ENCODE measurements at places on chromosomes 3 and 15. TPM values are rescaled to one million over a fixed set of nuclear protein-coding genes. Genes with fewer than 3 reads are reported as not detected.
A peak's percentile ranks its signal among the peaks of the same experiment; 100 is the strongest.

AAGAB gene
- polyA plus RNA-seq = 44.1 TPM

ZBTB38 gene
- polyA plus RNA-seq = 112 TPM

IL17RB gene
- 0.79 TPM for polyA plus RNA-seq

SLCO2A1 gene
- 4.8 TPM for polyA plus RNA-seq

PLSCR5 gene
- polyA plus RNA-seq = not detected

SMAD6 gene
- 3.6 TPM for polyA plus RNA-seq

PFKFB4 gene
- polyA plus RNA-seq = 12.1 TPM

AHSG gene
- polyA plus RNA-seq = not detected

CGNL1 gene
- 0.04 TPM for polyA plus RNA-seq

INO80 gene
- polyA plus RNA-seq = 5.3 TPM

SOX14 gene
- not detected for polyA plus RNA-seq

CAND2 gene
- polyA plus RNA-seq = 0.16 TPM

PLCH1 gene
- not detected for polyA plus RNA-seq

TMEM158 gene
- 4.5 TPM for polyA plus RNA-seq

DNA sequence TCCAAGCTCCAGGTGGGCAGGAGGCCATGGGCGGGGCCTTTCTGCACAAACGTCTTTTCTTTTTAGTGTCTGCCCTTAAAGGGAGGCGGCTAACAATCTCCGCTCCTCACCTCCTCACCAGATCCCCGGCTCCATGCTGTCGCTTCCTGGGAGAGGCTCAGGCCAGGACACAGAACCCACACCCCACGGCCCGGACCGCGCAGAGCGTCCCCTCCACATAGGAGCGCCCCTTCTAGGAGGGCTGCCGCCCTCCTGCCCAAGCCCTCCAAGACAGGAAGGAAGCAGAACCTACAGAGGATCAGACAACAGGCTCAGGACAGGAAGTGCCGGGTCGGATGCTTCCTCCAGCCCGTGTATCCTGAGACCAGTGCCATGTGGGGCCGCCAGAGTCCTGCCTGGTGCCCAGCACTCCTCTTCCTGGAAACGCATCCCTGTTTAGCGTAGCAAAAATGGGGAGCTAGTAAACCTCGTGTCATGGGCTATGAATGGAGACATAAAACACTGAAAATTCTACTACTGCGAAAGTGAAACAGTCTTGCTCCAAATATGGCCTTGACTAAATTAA is 83.2 kb upstream of the ATP10A start:
- DNase-seq = no peak

GRCh38 chr3:152245498-152246170 is 23.1 kb upstream of the MBNL1 start:
- DNase-seq = no peak

GRCh38 chr3:192892981-192893700 is 24.5 kb downstream of the MB21D2 start:
- DNase-seq = peak; percentile 88

- DNase-seq = peak; percentile 49
Measured at GRCh38 chr3:20857636-20858035, 671.6 kb upstream of the SGO1 start.

- DNase-seq = peak; percentile 68
Measured at GRCh38 chr3:173733029-173733652, 335.6 kb downstream of the NLGN1 start.

GRCh38 chr15:75347222-75348033 is 589 bp downstream of the NEIL1 start:
- peak; percentile 60 for DNase-seq

DNA sequence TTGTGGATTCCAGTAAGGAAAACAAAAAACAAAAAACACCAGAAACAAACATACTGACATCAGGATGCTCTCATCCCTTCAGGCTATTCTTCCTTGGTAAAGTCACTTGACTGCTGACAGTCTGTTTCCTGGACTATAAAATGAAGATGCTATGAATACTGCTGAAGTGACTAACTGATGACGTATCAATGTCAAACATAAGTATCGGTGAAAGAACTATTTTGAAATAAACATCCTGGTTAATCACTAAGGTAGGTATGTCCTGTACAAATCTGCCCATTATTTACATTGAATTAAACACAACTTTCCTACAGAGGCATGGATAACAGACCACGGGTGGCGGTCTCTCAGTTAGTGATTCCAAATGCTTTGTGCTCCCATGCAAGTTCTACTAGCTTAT is 45.9 kb downstream of the CHAC1 start:
- peak; percentile 87 for DNase-seq

DNA sequence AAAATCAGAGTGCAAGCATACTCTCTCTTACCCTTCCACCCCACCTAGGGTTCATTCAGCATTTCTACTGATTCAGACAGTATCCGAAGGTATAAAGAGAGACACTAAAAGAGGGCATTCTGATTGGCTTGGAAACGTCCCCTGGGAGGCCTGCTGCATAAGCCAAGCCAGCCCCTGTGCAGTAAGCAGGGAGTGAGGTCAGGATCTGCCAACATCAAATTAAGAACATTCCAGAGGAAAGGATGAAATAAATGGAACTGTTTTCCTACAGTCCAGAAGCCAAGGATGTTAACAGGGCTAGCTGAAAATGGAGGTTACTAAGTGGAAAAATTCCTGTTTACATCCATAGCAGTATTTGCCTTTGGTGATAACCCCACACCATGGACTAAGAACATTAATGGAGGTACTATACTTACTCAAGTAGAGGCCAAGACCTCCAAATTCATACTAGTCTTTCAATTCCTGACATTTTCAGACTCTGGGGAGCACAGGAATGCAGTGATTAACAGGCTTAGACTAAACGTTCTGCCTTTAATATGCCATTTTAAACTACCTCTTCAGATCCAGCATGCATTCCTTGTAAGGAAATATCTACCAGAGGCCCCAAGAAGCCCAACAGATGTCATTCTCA is 34.5 kb downstream of the NPTN start:
- peak; percentile 50 for DNase-seq

GRCh38 chr3:120100711-120101110 is 6.5 kb upstream of the GSK3B start:
- peak; percentile 40 for DNase-seq

DNA sequence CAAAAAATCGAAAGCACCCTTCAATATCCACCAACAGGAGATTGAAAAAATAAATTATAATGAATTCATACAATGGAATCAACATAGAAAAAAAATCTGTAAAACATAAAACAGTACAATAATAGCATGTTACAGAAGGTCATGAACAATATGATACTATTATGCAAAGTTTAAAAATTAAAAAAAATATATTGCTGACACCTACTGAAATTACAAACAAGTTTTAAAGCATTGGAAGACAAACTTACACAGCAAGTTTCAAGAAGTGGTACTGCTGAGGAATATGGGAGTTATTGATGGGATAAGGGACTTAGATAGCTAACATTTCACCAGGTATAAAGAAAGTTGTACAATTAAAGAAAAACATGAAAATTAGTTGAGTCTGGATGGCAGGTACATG is 89.4 kb downstream of the EFL1 start:
- DNase-seq = no peak

GRCh38 chr3:10721101-10721500 is 94.9 kb upstream of the SLC6A11 start:
- DNase-seq = no peak

- peak; percentile 39 for DNase-seq
Measured at GRCh38 chr3:4898454-4899313, 80.6 kb upstream of the BHLHE40 start.

- DNase-seq = peak; percentile 10
Measured at GRCh38 chr3:57818772-57819171, 62.7 kb downstream of the SLMAP start.

- no peak for DNase-seq
Measured at GRCh38 chr3:36546226-36546625, 165.9 kb downstream of the STAC start.

- DNase-seq = peak; percentile 22
Measured at GRCh38 chr3:30256474-30256873, 349.9 kb upstream of the TGFBR2 start.

GRCh38 chr3:122123850-122124249 is 59.6 kb upstream of the CASR start:
- DNase-seq = no peak

GRCh38 chr15:87135109-87135508 is 1055.4 kb downstream of the AGBL1 start:
- no peak for DNase-seq

- peak; percentile 97 for DNase-seq
Measured at GRCh38 chr3:39177708-39178332, 14.6 kb downstream of the XIRP1 start.

GRCh38 chr3:44482721-44483120 is 5.3 kb upstream of the ZNF445 start:
- DNase-seq = no peak

DNA sequence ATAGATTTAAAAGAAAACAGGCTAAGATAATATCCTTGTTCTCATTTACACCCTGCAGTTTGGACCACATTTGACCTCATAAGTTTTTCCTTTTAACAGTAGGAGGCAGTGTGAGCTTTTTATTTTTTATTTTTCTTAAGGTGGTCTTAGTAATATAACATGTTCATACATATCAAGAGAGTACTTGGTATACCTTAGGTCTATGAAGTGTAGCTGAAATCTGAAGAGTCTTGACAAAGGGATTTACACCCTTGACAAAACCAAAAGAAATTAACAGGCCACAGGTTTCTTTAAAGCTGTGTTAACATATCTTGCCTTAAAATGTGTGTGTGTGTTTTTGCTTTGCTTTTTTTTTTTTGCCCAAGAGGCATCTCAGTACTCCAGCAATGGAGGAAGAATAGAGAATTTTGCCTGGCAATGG is 3.2 kb downstream of the RAP2B start:
- DNase-seq = peak; percentile 46

DNA sequence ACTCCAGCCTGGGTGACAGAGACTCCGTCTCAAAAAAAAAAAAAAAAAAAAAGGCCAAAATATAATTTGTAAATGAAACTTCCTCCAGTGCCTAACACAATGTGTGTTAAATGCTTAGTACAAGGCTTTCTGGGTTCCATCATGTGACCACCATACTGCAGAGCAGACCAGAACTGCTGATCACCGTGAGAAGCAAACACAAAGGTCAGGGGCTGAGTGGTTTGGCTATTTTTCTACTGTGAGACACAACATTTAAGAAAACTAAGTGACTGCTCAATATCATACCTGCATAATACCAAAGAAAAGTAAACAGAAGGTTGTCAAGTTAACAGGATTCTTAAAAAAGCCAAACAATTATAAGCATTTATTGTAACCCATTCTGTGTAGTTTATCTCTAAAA is 13.2 kb downstream of the ABCC5 start:
- DNase-seq = no peak

DNA sequence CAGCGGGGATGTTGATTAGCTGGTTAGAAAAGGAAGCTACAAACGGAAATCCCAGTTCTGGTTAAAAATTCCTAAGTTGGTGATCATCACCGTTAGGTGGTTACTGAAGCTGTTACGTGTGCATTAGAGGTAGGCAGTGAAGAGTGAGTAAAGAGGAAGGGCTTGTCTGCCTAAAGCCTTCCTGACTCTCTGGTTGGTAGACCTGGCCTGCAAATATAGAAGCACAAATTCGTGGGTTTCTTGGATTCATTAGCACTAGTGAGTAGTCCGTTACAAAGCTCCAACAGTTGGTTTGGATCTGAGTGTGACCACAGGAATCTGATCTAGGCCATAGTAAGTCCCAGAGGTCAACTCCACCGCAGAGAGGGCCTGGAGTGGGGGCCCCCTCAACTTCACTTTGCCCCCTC is 174.0 kb upstream of the TP63 start:
- peak; percentile 28 for DNase-seq

DNA sequence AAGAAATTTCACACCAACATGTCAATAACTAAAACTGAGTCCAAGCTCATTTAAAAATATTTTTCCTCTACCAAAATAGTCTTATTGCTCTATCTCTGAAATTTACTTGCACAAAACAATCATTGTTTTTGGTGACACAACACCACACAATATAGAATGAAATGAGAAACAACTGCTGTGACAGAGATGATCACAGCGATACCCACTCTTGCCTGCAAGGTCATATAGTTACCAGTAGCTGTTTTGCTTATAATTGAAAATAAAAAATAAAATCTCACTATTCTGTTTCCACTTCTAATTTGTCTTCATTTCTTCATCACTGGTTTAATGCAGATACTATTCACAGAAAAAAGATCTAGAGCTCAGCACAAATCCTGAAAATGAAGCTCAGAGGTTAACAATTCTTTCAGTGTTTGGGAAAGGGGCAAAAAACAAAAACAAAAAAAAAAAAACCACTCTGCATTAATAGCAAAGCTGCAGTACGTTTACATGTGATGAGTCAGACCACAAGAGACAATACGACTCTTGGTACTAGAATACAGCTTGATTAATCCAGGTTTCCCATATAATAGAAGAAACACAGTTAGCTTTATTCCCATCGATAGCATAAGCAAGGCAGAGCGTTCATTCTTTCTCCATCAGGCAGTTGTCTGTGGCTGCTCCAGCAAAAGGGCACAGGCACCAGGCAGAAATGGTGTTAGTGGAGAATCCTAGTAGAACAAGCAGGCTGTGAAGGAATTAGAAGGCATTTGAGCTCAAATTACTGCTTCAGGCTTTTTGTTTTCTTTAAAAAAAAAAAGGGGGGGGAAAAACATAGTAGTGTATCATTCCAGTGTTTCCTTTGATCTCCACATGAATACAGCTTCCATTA is 773 bp downstream of the ANKRD28 start:
- peak; percentile 89 for DNase-seq

DNA sequence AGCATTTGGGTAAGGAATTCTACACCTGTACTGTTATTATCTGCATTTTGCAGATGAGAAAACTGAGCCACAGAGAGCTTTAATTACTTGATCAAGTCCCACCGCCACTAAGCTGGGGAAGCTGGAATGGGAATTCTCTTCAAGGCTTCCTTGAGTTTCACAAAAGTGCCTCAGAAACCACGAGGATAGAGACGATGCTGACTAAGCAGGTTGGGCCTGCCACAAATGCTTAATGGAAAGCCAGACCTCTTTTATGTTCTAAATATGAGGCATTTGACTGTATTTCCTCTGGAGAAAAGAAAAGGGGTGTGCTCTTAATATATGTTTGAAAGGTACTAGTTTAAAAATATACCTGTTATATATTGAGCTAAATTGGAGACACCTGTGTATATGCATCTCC is 34.7 kb downstream of the ADAMTS9 start:
- no peak for DNase-seq

- DNase-seq = peak; percentile 66
Measured at GRCh38 chr3:128068156-128068620, 16.0 kb downstream of the SEC61A1 start.

- no peak for DNase-seq
Measured at GRCh38 chr3:36832406-36832805, 68.1 kb upstream of the DCLK3 start.

DNA sequence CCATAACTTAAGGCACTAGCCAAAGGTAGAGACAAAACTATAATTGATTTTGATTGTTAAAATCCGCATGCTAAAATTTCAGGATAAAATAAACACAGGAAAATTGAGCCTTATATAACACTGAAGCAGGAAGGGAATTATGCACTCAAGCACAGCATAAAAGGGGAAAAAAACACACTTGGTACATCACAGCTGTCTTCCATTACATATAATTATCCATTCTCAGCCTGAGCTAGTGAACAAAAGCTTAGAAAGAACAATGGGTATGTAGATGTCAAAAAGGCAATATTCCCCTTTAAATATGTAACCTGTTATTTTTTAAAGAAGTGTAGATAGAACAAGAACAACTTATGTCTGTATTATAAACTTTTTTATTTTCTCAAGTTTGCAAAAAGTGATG is 899.2 kb downstream of the ROBO1 start:
- no peak for DNase-seq

Measured in GM23248 (cell line).